ENCODE measurements at places on chromosomes 2 and 18. TPM values are rescaled to one million over a fixed set of nuclear protein-coding genes. Genes with fewer than 3 reads are reported as not detected.

- no peak overlapping the region for H3K27ac ChIP-seq
- H3K27me3 ChIP-seq = no peaks in the 10 kb centered on the region
- no peak overlapping the region for H3K4me3 ChIP-seq
- no peak for DNase-seq
These were observed 1643.1 kb upstream of the CELF4 start for GRCh38 chr18:39208729-39209128.

CFAP210 gene
- not detected for total RNA-seq

DUSP2 gene
- total RNA-seq = 24.5 TPM

SERPINB12 gene
- total RNA-seq = not detected

DNA sequence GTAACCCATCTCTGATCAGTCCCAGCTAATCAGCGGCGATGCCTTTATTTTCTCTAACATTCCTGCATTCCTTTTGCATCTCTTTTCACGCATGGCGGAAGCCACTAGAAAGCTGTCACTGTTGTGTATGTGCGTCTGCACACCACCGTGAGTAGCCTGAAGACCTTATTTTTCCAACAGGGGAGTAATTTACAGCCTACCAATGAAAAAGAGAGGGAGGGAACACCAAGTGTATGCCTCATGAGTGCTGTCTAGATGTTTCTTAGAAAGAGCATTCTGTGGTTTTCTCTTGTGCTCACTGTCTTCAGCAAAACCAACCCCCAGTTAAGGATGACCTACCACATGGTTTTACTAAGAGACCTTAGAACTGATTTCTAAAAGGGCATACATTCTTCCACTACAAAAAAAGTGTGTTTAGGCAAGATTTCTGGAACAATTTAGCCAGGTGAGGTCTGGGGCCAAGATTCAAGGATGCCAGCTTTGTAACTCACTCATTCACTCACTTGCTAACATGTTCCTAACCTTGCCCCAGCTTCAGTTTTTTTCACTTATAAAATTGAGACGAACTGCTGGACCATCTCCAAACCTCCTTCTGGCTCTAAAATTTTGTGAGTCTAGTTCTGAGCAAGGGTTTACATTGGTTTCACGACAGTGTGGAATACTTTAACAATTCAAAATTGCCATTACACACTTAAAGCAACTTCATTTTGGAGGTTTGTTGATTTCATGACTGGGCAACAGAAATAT, 51.4 kb downstream of the BCL2 start:
- DNase-seq = no peak
- H3K27ac ChIP-seq = no peak overlapping the region
- H3K4me1 ChIP-seq = no peaks in the 10 kb centered on the region
- H3K27me3 ChIP-seq = 0 out of 2 replicates have a peak, but pooled peaks cover 3% of the 10 kb centered on the region

- no peaks in the 10 kb centered on the region for H3K4me1 ChIP-seq
- H3K36me3 ChIP-seq = no peaks in the 10 kb centered on the region
- no peak overlapping the region for H3K4me3 ChIP-seq
- H3K27ac ChIP-seq = no peak overlapping the region
- DNase-seq = no peak
These were observed 322.6 kb downstream of the AFF3 start for GRCh38 chr2:99819766-99820165.

DNA sequence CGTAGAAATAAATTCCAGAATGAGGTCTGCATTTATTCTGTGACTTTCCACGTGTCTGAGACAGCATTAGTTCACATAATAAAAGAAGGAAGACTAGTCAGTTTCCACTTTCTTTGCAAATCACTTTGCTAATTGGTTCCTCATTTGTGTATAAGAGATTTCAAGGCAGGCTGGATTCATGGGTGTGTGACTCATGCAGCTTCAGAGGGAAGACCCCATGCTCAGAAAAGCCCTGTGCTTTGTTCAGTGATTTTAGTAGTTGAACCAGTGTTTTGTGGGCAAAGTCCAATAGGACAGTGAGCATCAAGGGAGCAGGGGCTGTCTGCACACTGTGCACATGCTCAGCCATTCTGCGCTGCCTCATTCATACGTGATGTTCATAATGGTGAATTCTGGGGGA, 297.8 kb downstream of the DLGAP1 start:
- DNase-seq = no peak
- H3K27ac ChIP-seq = no peak overlapping the region
- no peaks in the 10 kb centered on the region for H3K4me1 ChIP-seq
- H3K4me3 ChIP-seq = no peak overlapping the region

DNA sequence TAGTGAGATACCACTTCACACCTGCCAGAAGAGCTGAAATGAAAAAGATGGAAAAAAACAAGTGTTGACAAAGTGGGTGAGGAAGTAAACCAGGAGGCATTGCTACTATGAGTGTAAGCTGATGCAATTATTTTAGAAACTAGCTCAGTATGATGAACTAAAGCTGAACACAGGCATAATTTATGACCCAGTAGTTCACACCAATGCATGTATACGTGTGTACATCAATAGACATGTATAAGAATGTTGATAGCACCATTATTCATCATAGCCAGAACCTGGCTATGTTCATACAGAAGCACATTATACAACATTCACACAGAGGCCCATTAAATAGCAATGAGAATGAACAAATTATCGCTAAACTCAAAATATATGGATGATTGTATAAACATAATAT, 83.1 kb upstream of the SPOPL start:
- H3K4me1 ChIP-seq = peaks cover 20% of the 10 kb centered on the region
- H3K4me3 ChIP-seq = no peak overlapping the region
- no peaks in the 10 kb centered on the region for H3K36me3 ChIP-seq
- no peaks in the 10 kb centered on the region for H3K27me3 ChIP-seq
- DNase-seq = no peak
- H3K27ac ChIP-seq = no peak overlapping the region

GRCh38 chr2:144217853-144218633, 301.9 kb downstream of the ZEB2 start:
- H3K27ac ChIP-seq = no peak overlapping the region
- no peaks in the 10 kb centered on the region for H3K27me3 ChIP-seq
- DNase-seq = no peak
- H3K4me1 ChIP-seq = no peaks in the 10 kb centered on the region
- H3K36me3 ChIP-seq = no peaks in the 10 kb centered on the region
- H3K4me3 ChIP-seq = no peak overlapping the region

GRCh38 chr18:63220903-63221302, 98.7 kb downstream of the BCL2 start:
- DNase-seq = no peak
- H3K27ac ChIP-seq = no peak overlapping the region
- no peaks in the 10 kb centered on the region for H3K27me3 ChIP-seq
- no peak overlapping the region for H3K4me3 ChIP-seq
- 0 out of 2 replicates have a peak, but pooled peaks cover 3% of the 10 kb centered on the region for H3K4me1 ChIP-seq

- no peaks in the 10 kb centered on the region for H3K36me3 ChIP-seq
- H3K4me3 ChIP-seq = no peak overlapping the region
- H3K27ac ChIP-seq = no peak overlapping the region
- H3K27me3 ChIP-seq = no peaks in the 10 kb centered on the region
- H3K4me1 ChIP-seq = peaks cover 9% of the 10 kb centered on the region
- DNase-seq = no peak
These were observed 87.9 kb downstream of the SEPTIN10 start for GRCh38 chr2:109525836-109526235.

DNA sequence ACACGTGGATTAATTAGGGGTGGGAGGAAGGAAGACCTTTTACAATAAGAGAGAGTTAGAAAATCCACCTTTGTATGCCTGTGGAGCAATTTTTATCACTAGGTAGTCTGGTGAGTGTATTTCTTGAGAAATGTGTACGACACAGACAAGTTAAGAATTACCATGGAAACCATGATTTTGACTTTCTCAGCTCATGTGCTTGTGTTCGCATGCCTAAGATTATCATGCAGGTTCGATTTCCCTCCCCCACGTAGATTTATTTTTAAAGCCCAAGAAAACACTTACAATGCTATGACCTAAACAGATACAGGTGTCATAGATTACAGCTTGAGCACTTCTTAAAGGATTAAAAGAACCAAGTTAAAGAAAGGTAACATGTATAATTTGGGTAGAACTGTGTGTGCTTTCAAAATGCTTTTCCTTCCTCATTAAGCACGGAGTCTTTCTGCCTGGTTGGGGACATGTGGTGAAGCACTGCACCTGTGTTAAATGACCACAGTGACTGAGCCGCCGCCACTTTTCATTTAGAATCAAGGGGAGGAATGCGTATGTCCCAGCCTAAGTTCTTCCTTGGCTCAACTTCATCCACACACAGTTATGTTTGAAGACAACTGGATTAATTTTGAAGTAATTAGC, 16.6 kb downstream of the SERTAD2 start:
- DNase-seq = no peak
- peaks cover 28% of the 10 kb centered on the region for H3K36me3 ChIP-seq
- H3K4me1 ChIP-seq = peaks cover 44% of the 10 kb centered on the region

- no peaks in the 10 kb centered on the region for H3K4me1 ChIP-seq
- H3K27ac ChIP-seq = no peak overlapping the region
- H3K27me3 ChIP-seq = no peaks in the 10 kb centered on the region
- no peak for DNase-seq
- H3K36me3 ChIP-seq = no peaks in the 10 kb centered on the region
- no peak overlapping the region for H3K4me3 ChIP-seq
These were observed 13.3 kb downstream of the ST3GAL5 start for GRCh38 chr2:85875350-85876050.

GRCh38 chr2:240374085-240374907, 61.2 kb upstream of the GPC1 start:
- DNase-seq = no peak
- H3K27ac ChIP-seq = peak overlapping the region; percentile 11
- no peaks in the 10 kb centered on the region for H3K36me3 ChIP-seq
- H3K4me1 ChIP-seq = peaks cover 47% of the 10 kb centered on the region
- H3K27me3 ChIP-seq = no peaks in the 10 kb centered on the region
- H3K4me3 ChIP-seq = no peak overlapping the region

TEKT4 gene
- total RNA-seq = not detected

GRCh38 chr18:32213693-32214092, 23.9 kb downstream of the MEP1B start:
- DNase-seq = no peak
- H3K36me3 ChIP-seq = no peaks in the 10 kb centered on the region
- H3K27ac ChIP-seq = no peak overlapping the region
- no peak overlapping the region for H3K4me3 ChIP-seq

DNA sequence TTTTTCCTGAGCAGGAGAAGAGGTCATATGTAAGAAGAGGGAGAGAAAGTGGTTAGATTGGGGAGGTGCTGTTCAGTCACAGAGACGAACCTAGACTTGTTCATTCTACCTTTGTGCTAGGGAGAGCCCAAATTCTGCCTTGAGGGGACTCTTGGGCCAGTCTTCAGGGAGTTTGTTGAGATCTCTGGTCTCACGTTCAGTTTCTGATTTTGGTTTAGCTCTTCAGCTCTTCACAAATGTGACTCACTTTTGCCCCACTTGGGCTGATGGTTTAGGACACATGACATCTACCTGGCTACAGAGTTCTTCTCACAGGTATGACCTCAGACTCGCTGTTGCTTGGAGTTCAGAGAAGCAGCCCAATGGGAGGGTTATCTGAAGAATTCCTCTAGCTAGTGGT, 49.2 kb upstream of the DARS1 start:
- H3K27ac ChIP-seq = no peak overlapping the region
- H3K4me1 ChIP-seq = no peaks in the 10 kb centered on the region
- DNase-seq = no peak
- no peaks in the 10 kb centered on the region for H3K36me3 ChIP-seq
- H3K4me3 ChIP-seq = no peak overlapping the region

AGPS gene
- 66.6 TPM for total RNA-seq

DNA sequence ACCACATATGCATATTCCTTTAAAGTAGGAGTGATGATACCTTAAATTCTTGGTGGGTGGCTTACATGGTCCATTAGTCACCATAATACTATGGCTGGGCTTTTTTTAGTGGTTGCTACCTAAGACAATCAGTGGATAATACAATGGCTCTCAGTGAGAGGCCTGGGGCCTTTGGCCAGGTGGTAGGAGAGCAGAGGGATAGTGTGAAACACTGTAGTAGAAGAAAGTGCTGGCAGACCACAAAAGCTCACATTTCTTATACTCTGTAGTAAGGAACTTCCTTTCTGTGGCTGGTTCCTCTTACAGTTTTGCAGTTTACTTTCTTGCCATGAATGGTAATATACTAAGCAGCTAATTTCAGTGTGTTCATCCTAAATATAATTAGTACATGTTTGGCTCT, 583.5 kb downstream of the XIRP2 start:
- H3K27me3 ChIP-seq = peaks cover 3% of the 10 kb centered on the region
- H3K4me1 ChIP-seq = no peaks in the 10 kb centered on the region
- no peak for DNase-seq
- H3K36me3 ChIP-seq = no peaks in the 10 kb centered on the region

All from HCT116 (cell line).